ENCODE measurements at places on chromosomes 13 and 19.

DNA sequence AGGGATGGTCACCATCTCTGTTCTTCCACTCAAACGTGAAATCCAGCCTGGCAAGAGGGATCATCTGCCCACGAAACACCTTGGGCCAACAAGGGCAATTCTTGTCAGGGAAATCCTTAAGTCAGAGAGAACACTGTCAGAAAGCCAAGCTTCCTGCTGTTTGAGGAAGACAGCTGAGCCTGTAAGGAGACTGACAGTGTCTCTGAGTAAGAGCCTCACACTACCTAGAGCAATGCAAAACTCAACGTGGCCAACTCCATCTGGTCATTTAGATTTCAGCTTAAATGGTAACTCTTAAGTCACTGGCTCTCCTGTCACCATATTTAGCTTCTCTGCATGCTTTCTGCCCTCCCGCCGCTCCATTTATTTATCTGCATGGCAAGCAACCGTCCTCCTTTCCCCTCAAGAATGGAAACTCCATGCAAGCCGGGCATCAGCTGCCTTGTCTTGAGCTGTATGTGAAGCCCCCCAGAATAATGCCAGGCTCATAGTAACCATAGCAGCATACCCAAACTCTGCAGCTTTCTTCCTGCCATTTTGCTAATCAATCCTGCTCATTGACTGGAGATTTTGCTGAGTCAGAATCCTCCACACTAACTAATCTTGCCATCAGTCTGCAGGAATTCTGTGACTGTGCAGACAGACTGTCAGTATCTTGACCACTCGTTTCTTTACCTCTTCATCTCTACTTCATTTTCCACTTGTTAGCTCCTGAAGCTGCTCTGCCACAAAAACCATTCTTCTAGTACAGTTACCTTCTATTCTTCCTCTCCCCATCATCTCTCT, 159.8 kb downstream of the IRS2 start:
- DNase-seq = no peak

DNA sequence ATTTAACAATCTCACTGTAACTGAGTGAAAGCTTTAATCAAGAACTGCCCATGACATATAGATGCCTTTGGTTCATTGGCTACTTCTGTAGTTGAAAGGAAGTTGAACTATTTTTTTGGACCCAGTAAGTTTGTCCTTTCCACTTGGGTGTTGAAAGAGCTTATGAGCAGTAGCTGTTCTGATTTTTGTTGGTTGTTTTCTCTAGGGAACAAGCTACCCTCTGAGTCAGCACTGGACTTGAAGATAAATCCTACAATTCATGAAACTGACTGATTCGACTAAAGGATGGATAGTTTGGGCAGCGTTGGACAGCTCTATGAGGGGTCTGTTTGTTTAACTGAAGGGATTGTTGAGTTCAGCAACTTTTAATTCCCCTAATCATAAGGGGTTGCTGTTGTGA, 101.0 kb downstream of the PAN3 start:
- DNase-seq = no peak

GRCh38 chr13:98524391-98524790, 52.5 kb downstream of the STK24 start:
- no peak for DNase-seq

DNA sequence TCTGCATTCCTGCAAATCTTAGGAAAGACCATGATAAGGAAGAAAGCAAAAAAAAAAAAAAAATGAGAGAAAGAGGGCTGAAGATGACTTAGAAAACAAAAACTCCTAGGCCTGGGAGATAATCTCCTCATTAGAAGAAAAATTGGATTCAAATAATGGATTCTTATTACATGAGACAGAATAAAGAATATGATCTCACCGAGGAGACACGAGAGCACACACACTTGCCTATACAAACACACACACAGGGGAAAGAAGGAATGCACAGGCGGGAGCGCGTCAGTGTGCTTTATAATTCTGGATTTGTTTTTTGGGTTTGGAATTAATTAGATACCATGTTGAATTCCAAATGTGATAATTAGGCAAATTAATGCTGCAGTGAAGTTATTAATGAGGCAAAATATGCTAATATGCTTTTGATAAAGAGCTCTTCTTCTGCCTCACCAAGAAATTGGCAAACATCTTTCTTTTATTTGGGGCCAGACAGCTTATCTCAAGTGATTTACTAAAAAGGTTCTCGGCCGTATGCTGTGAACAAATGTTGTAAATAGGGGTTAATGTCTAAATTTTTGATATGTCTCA, 36.1 kb upstream of the PCDH8 start:
- DNase-seq = no peak

DNA sequence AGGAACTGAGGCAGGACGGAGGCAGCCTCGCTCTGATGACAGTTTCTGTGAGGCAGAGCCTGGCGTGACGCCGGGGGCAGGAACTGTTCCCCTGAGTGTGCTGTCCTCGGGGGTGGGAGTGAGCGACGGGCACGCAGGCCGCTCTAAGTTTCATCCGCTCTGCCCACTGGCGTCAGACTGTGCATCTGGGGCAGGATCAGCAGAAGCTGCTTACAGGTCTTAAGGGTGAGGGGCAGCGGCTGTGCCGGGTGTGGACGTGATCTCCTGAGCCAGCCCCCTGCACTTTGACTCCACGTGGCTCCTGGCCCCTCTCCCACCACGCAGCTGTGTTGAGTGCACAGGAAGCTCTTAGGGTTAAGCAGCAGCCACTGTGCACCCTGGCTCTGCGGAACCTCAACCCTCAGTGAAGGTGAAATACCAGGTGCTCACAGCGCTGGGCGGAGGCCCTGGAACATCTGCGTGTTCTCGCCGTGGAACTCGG, 1.5 kb downstream of the GRK1 start:
- DNase-seq = no peak

DNA sequence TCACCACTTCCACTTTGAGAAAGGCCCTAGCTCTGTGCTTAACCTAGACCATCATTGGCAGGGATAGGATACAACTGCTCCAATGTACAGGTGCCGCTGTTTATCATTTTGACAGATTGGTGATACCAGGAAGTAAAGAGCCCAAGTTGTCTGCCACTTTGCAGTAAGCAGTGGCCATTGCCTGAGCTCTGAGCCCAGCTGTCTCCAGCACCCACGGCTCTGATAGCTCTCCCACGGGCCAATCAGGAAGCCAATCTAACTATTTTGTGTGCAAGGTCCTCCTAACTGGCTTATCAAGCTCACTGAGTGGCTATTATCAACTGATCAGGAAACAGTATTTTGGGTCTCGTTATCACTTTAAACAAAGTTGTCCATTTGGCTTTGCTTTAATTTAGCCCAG, 181.1 kb downstream of the DCT start:
- no peak for DNase-seq

DNA sequence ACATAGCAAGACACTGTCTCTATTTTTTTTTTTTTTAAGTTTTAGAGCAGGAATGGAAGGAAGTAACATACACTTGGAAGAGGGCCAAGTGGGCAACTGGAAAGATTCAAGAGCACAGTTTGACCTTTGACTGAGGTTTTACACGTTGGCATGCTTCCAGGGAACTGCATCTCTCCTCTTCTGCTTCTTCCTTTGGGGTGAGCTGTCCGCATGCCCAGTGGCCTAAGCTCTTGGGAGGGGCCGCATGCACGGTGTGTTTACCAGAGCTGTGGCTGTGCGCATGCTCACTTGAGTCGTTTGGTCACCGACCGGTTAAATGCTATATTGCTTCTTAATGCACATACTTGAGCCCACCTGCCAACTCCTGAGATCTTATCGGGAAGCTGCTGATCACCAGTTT, 727.7 kb downstream of the UQCRFS1 start:
- no peak for DNase-seq
